ENCODE measurements at places on chromosomes 3 and 15. TPM values are rescaled to one million over a fixed set of nuclear protein-coding genes. Genes with fewer than 3 reads are reported as not detected.

The NR2E3 gene
- not detected for total RNA-seq

The TMEM108 gene
- not detected for total RNA-seq

The KCNH8 gene
- not detected for total RNA-seq

The TICRR gene
- 27.0 TPM for total RNA-seq

- no peak for DNase-seq
Observed at GRCh38 chr3:187568171-187568570, 102.0 kb downstream of the SST start.

GRCh38 chr15:41901431-41901830, 7.6 kb upstream of the SPTBN5 start:
- DNase-seq = no peak

DNA sequence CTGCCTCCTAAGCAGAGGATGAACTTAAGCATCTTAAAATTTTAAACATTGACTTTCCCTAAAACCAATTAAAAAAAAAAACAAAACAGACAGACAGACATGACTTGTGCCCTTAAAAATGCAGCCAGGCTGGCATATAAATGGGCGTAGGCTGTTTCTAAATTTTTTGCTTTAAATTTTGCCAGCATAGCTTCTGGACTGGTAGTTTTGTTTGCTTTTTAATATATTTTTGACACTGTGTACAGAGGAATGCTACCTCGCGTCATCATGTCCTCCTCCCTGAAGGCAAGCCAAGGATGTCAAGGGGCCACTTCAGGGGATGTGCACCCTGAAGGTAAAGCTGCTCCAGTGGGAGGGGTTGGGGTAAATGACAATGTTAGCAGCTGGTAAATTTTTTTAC, 134.8 kb downstream of the PGPEP1L start:
- no peak for DNase-seq

DNA sequence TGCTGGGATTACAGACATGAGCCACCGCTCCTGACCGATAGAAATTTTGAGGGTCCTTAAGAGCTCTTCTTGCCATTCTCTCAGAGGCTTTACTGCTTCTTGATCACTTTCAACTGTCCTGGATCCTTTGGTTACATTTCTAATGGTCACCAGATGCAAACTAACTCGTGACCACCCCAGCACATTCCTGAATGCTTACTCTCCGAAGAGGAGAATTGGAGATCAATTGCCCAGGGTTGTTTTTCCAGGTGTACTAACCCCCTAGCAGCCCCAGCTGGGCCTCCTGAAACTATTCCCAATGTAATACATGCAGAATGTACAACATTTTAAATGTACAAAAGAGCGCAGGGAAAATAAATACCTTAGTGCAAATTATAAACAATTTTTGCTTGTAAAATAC, 65.1 kb upstream of the TBL1XR1 start:
- no peak for DNase-seq

DNA sequence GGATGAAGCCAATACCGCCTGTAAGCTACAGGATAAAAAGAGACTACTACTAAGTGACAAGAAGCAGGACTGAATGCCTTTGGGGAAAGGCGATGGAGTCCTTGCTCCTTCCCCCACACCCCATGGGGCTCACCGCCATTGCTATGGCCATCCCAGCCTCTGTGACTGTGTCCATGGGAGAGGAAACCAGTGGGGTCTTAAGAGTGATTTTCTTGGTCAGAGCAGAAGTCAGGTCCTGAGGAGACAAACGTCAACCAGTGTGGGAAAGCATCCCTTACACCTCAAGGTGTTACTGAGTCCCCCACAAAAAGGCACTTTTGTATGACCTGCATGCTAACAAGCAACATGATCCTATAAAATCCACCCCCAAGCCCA, 913 bp downstream of the IMPDH2 start:
- no peak for DNase-seq

- DNase-seq = no peak
Observed at GRCh38 chr3:67535006-67535405, 119.4 kb downstream of the SUCLG2 start.

DNA sequence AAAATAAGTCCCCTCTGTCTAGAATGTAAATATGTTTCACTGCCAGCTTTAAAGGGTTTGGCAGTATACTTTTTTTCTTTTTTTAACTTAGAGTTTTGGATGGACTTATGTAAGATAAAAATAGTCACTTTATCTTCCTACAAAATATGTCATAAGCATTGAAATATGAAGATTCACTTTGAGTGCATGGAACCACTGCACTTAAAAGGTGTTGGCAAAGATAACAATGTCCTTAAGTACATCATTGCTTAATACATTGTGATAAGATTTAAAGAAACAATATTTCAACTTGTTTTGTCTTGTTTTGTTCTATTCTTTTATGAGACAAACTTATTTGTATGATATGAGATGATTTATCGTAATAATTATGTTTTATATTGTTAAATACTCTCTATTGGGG, 66.3 kb upstream of the NAALADL2 start:
- DNase-seq = no peak

DNA sequence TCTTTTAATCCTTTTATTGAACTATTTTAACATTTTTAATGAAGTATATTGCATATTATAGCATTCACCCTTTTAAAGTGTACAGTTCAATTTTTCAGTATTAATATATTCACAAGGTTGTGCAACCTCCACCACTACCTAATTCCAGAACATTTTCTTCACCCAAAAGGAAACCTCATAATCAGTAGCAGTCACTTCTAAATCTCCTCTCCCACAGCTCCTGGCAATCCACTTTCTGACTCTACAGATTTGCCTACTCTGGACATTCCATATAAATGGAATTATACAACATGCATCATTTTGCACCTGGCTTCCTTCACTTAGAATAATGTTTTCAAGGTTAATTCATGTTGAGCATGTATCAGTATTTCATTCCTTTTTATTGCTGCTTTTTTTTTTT, 55.0 kb upstream of the HRH1 start:
- DNase-seq = no peak

- no peak for DNase-seq
Observed at GRCh38 chr3:165195640-165196576, at the start of gene SLITRK3. Gene SLITRK3 (minus strand): TSS chr3:165196384. CDS start chr3:165190830, 5,554 bp downstream.

- DNase-seq = no peak
Observed at GRCh38 chr15:95464509-95464908, 866.0 kb upstream of the NR2F2 start.

- DNase-seq = no peak
Observed at GRCh38 chr3:178127221-178127620, 409.0 kb upstream of the KCNMB2 start.

GRCh38 chr3:102181175-102181920, 253.5 kb upstream of the ZPLD1 start:
- DNase-seq = no peak
